DMS153 (cell line): ENCODE measurements at places on chromosomes 1 and 21.
A peak's percentile ranks its signal among the peaks of the same experiment; 100 is the strongest.

- peak; percentile 12 for DNase-seq
These were observed 5.2 kb upstream of the ERRFI1 start for GRCh38 chr1:8031176-8031785.

GRCh38 chr1:228346731-228347130 is 59.9 kb downstream of the TRIM11 start:
- no peak for DNase-seq

- DNase-seq, result no peak
These were observed 840.9 kb downstream of the LTN1 start for GRCh38 chr21:28151758-28152157.

DNA sequence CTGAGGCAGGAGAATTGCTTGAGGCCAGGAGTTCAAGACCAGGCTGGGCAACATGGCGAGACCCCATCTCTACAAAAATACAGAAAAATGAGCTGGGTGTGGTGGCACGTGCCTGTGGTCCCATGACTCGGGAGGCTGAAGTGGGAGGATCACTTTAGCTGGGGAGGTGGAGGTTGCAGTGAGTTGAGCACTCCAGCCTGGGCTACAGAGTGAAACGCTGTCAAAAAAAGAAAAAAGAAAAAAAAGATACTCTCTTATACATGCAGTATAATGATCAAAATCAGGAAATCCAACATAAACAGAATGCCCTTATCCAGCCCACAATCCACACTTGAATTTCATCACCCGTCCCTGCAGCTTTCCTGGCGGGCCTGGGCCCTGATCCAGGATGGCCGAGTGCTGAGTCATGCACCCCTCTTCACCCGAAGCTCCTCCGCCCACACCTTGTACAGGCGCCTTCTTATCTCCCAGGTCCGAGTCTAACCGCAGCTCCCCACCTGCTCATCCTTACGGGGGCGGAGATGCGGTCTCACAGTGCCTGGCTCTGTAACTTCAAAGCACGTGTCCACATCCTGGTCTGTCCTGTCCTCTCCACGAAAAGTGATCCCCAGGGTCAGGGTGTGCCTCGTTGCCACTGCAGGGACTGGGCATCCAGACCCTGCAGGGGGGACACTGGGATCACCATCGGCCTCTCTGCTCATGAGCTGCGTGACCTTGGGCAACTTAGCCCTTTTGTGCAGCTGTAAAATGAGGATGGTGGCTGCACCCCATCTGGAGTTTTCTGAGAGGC is 120.2 kb upstream of the SLC45A1 start:
- peak; percentile 48 for DNase-seq

GRCh38 chr1:227403535-227403934 is 85.2 kb upstream of the CDC42BPA start:
- no peak for DNase-seq
